ENCODE measurements at places on chromosomes 4 and X. TPM values are rescaled to one million over a fixed set of nuclear protein-coding genes. Genes with fewer than 3 reads are reported as not detected.

CLNK gene
- total RNA-seq: not detected

SOWAHB gene
- total RNA-seq: 2.9 TPM

PDZD4 gene
- total RNA-seq: 165 TPM

SMARCA1 gene
- total RNA-seq: 75.0 TPM

TCP11X2 gene
- total RNA-seq: not detected

SMC1A gene
- 13.9 TPM for total RNA-seq

PPID gene
- 28.9 TPM for total RNA-seq

MAGED4 gene
- 120 TPM for total RNA-seq

SSX4B gene
- not detected for total RNA-seq

TMEM33 gene
- total RNA-seq: 56.3 TPM

MAML3 gene
- total RNA-seq: 7.7 TPM

PTPN13 gene
- 55.8 TPM for total RNA-seq

FGFR3 gene
- total RNA-seq: 6.9 TPM

GRCh38 chr4:11632483-11632882, 203.8 kb upstream of the HS3ST1 start:
- DNase-seq: no peak

GRCh38 chr4:81146466-81146865, 68.6 kb downstream of the PRKG2 start:
- no peak for DNase-seq

DNA sequence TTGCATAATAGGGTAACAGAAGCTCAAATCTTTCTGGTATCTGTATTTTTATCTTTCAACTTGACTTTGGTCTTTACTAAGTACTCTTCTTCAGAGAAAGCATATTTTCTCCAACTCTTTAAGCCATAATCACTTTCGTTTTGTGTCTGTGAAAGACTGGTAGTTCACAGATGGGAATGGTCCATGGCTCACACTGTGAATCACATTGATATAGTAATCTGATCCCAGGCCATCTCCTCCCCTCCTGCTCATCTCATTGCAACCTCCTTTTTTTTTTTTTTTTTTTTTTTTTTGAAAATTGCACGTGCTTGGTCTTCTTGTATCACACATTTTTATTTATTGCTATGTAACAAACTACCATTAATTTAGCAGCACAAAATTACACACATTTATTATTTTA, 694.5 kb upstream of the SLIT2 start:
- no peak for DNase-seq

GRCh38 chr4:128940971-128941370, 131.5 kb downstream of the JADE1 start:
- DNase-seq: no peak

GRCh38 chr4:129261584-129261983, 165.6 kb downstream of the C4orf33 start:
- DNase-seq: no peak

DNA sequence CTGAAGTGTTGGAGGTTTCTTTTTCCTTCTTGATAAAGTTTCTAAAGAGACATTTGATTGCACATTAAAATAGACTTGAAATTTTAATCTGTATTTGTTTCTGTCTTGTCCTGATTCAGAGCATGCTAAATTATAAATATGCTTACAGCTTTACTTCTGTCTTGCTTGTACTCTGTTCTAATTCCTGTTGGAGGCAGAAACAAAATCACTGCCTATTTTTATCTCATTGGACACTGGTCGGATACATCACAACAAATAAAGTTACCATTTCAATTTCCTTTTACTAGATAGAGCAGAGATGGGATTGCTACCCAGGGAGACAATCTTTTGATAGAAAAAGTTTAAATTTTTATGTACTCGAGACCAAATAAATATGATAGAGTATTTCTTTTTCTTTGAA, 6.9 kb downstream of the ANK2 start:
- DNase-seq: no peak

DNA sequence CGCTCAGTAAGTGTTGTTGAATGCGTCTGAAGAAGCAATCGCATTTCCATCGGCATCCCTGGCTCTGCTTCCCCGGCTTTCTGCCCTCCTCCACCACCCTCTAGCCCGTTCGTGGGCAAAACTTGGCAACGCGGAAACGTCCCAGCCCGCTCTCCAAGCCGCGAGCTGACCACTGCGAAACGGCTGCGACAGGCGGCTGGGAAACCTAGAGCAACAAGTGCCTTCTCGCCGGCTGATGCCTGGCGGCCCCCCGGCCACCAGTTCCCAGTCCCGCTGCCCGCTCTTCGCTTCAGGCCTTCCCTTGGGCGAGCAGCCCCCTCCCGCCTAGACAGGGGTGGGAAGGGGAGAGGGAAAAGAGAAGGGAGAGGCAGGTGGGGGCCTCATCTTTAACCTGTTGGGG, 837 bp downstream of the CITED1 start:
- no peak for DNase-seq

GRCh38 chr4:66443008-66443407, 772.7 kb upstream of the EPHA5 start:
- DNase-seq: no peak

- no peak for DNase-seq
Observed at GRCh38 chr4:3313139-3313538, 20.3 kb downstream of the RGS12 start.

GRCh38 chr4:8820178-8821102, 51.2 kb downstream of the HMX1 start:
- no peak for DNase-seq

- no peak for DNase-seq
Observed at GRCh38 chr4:15153662-15154061, 151.4 kb downstream of the CPEB2 start.

- no peak for DNase-seq
Observed at GRCh38 chr4:110414561-110414920, 61.4 kb upstream of the ENPEP start.
